ENCODE measurements at places on chromosomes 1 and 21.

DNA sequence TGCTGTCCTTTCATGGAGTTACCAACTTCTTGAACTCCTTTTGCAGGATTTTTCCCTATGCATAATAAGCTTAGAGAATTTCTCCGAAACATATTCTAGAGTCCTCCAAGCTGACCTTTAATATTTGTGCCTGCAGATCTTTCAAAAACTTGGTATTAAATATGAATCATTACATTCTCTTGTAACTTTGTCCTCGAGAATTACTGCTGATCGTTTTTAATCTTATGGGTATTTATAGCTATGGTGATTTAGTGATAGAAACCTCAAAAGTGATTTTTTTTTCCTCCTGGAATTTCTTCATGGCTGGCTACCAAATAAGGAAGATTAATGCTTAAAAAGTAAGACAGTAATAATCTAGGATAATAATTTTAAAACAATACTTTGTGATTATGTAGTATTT lies 39.1 kb downstream of the MAP3K21 start:
- DNase-seq: no peak

DNA sequence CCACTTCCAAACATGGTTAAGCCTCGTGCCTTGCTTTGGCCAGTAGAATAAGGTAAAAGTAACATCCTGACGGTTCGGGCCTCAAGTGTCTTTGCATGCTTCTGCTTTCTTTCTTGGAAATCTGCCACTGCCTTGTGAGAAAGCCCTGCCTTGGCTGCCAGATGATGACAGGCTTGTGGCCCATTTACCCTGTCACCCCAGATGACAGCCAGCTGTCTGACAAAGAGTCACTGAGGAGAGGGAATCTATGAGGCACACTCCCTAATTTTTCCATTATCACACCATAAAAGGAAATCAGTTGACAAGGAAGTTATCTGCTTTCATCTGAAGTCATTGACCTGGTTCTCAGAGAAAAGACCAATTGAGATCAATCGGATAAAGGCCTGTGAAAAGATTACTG lies 199.8 kb downstream of the USH2A start:
- no peak for DNase-seq

GRCh38 chr1:13813398-13814012 lies 113.5 kb downstream of the PRDM2 start:
- no peak for DNase-seq

DNA sequence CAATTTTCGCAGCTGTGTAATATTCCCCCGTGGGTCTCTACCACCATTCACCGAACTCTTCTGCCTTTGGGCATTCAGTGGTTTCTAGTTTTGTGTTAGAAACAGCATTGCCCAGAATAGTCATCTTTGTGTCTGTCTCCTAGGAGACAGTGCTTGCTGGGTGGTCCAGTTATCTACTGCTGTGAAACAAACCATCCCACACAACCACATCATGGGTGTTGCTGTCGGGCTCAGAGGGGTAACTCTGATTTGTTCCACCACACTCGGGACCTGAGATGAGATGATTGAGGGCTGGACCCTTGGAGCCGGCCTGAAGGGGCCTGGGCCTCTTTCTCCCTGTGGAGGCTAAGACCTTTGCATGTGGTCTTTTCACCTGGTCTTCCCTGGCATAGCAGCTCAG lies 427.2 kb upstream of the VAMP3 start:
- DNase-seq: no peak

DNA sequence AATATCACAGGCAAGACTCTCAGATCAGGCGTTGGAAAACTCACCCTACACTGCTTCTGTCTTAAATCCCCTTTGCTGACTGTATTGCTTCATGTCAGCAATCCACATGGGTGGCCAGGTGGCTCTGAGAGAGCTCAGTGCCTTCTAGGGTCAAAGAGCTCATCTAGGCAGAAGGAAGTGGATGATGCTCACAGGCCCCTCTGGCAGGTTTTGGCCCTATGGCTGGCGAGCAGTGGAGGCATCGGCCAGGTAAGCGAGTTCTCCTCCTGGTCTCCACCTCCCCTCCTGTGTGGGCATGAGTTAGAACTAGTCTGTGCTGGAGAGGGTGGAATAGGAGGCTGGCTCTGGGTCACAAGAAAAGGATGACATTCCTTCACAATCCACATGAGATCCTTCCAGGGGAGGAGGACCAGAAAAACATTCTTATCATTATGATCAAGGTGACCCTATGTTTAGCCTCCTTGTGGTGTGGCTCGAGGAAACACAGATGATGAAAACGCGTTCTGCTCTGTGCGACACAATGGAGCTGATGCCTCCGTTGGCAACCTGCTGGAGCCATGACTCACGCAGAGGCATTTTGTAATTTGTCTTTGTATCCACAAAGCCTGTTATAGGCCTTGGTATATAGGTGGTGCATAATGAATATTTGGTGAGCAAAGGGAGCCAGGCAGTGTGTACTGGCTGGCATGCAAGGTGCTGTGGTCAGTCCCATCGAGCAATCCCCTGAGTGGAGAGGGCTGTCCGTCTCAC lies 264.6 kb upstream of the RAB4A start:
- no peak for DNase-seq

DNA sequence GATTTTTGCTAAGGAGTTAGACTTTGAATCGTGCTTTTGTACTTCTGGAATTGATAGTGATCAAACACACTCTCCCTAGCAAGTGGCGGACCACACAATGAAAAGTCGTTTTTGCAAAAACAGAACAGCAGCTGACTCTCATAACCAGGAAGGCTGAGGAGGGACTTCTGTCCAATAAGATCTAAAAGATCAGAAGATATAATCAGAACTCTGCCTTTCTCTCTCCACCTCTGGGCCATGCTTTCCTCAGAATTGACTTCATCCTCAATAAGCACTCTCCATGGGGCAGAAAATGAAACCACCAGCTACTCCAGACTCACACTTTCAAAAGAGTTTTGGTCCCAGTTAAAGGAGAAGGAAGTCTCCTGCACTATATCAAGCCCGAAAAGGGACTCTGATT lies 55.3 kb upstream of the SAMD13 start:
- DNase-seq: no peak

DNA sequence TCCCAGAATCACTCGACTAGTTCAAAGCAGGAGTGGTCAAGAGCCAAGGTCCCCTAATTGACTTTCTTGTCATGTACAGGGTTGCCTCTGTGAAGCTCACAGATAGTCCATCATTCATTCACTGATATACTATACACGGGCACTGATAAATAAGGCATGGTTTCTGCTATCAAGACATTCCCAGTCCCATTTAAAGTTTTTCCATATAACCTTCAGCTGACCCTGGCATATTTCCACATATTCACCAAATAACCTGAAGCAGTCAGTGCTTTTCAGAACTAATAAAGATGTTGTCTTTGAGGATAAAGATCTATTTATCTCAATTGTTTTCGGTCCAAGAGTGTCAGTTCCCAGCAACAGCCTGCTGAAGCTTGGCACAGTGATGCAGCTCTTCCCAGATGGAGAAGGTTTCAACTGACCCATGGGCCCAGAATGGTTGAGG lies 173.4 kb downstream of the ZZZ3 start:
- no peak for DNase-seq

GRCh38 chr1:196856053-196856452 lies 31.8 kb upstream of the CFHR4 start:
- DNase-seq: no peak

DNA sequence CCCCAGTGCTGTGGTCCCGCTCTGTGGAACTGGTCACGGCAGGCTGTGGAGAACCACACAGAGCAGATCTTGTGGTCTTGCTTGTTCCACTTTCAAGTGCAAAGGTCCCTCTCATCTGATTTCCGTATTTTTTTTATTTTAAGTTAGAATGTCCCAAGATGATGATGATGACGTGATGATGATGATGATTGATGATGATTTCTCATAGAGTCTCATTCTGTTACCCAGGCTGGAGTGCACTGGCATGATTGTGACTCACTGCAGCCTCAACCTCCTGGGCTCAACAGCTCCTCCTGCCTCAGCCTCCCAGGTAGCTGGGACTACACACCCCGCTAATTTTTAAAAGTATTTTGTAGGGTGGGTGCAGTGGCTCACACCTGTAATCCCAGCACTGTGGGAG lies 12.2 kb downstream of the EVA1C start:
- DNase-seq: no peak

- DNase-seq: no peak
These were observed at the start of gene KCND3 for GRCh38 chr1:111989531-111990025. TSS of gene KCND3 (minus strand) at chr1:111989668.

DNA sequence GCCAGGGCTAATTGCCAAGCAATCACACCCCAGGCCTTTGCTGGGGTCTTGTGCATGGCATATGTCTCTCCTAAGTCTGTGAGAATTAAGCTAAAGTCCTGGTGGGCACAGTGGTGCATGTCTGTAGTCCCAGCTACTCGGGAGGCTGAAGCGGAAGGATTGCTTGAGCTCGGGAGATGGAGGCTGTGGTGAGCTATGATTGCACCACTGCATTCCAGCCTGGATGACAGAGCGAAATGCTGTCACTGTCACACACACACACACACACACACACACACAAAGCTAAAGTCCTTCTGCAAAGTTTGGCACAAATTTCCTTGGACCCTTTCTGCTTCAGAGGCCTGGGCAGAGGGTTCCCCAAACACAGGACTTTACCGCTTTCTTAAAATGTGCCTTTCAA lies 31.3 kb upstream of the DNAJC11 start:
- DNase-seq: no peak

GRCh38 chr1:2189459-2190425 lies 4.8 kb downstream of the FAAP20 start:
- DNase-seq: peak; percentile 65

DNA sequence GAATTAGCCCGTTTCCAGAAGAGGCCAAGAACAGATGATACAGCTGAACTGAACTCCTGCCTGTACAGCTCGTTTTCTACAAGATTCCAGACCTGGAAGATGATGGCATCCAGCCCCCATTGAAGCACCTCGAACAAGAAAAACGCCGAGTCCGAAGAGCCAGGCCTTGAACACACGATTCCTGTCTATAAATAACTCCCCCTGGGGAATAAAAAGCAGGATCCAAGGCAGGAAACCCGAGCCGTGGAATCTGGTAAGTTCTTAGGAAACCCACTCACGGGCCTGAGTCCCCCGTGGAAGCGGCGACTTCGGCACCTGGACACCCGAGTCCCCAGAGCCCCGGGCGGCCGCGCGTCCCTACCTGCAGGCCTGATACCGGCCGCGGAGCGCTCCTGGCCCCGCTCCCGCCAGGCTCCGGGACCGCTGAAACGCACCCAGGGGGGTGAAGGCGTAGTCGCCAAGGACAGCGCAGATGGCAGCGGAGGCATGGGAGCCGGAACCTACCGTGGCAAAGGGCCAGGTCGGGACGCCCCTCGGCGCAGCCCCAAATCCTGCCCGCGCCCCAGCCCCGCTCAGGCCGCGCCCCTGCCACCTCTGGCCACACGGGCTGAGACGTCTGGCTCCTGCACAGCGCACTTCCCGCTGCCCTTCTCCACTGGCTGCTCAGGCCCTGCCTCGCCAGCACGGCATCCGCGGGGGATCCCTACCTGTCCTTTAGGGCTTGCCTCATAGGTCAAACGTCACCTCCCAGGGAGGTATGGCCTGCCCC lies 14.0 kb upstream of the HLCS start:
- peak; percentile 59 for DNase-seq

- DNase-seq: no peak
These were observed 31.8 kb downstream of the SIPA1L2 start for GRCh38 chr1:232598133-232598532.

DNA sequence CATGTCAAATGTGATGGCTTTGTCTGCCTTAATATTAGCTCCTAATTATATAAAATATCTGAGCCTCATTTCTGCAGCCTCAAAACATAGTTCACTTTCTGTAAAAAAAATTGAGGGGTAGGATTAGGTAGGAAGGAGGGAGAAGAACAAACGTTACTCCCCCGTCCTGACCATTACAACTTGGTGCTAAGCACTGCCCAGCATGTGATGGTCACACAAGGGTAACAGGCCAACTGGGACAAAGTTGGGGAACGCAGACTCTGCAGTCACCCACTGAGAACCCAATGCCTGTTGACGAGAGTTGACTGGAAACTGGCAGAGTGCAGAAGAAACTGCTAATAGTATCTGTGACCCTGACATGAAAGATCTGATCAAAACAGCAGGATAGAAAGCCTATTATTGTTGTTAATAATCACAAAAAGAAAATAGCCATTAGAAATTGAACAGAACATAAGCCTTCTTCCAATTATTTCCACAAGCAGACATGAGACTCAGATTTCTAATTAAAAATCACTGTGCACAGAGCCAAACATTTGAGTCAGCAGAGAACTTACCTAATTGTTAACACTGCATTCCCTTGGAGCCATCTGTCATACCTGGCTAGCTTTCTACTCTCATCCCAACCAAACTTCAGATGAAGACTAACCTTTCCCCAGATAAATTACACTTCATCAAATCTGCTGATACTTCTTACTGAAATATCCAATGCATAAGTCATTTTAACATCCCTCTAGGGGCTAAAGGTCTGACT lies 5.5 kb downstream of the SORT1 start:
- no peak for DNase-seq

DNA sequence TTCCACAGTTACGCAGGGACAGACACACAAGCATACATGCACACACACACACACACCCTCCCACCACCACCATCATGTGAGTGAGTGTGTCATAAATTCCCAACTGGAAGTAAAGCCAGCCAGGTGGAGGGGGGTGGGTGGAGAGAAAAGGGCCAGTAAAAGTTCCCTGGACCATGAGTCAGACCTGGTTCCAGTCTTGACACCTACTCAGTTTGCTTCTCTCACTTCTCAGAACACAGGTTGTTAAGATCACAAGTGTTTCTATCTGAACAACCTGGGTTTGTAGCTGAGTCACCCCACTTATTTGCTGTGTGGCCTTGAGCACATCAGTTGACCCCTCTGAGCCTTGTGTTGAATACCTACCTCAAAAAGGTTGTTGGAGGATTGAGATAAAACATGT lies 9.6 kb downstream of the EPHA10 start:
- DNase-seq: no peak

DNA sequence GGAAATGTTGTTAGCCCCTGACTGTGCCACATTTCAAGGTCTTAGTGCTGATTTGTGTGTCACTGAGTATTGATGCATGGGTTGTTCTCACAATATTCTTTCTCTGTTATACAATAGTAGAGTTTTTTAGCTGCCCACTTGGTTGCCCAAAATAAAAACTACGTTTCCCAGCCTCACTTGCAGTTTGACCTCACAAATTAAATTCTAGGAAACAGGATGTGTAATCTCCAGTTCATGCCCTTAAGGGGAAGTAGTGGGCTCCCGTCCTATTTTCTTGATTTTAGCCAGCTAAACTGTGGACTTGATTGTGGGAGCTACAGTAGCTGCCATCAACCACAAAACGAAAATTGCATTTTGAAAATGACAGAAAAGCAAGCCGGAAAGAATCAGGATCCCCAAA lies 27.3 kb upstream of the LAMC1 start:
- DNase-seq: no peak

DNA sequence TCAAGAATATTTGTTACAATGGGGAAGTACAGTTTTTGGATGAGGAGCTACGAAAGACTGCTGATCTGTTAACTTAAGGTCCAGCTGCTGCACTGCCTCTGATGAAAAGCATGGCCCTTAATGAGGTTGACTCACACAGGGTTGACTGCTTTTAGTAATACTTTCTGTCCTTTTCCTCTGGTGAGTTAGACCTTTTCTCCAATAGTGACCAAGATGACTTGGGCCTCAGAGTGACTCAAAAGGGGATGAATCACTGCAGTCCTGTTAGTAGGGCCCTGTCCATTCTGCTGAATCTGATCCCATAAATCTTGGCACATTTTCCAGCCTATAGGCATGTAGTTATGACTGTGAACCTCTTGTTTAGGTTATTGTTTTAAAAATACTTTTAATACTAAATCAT lies 2.7 kb downstream of the DISP1 start:
- DNase-seq: no peak

Measured in NCI-H2029 treated with DMSO at 0.1 percent for 48 hours (cell line).